Activated CD4-positive, alpha-beta T cell treated with anti-CD3 and anti-CD28 coated beads, Interleukin-2, amount 50 U/mL, for 16 hours (primary cell): ENCODE measurements at places on chromosomes 6 and 20.

GRCh38 chr6:140538926-140539325 lies 1164.5 kb upstream of the CITED2 start:
- no peak for DNase-seq

- peak; percentile 32 for DNase-seq
Observed at GRCh38 chr6:11585426-11586016, 48.0 kb downstream of the TMEM170B start.

GRCh38 chr20:10556519-10557083 lies 117.2 kb downstream of the JAG1 start:
- no peak for DNase-seq

DNA sequence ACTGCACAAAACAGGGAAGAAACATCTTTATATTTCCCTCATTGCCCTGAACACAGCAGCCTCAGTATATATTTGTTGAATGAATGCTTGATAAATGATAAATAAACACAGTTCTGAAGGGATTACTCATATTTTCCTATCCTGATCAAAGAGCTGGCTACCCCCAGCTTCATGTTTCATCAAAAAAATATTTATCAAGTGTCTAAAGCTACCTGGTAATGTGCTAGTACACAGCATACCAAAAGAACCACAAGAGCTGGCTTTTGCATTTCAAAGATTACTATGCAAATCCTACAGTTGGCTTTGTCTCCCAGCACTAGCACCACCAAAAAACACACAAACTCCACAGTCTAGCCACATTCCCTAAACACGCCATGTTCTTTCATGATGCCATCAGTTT lies 130.0 kb downstream of the BTBD9 start:
- DNase-seq, result no peak

DNA sequence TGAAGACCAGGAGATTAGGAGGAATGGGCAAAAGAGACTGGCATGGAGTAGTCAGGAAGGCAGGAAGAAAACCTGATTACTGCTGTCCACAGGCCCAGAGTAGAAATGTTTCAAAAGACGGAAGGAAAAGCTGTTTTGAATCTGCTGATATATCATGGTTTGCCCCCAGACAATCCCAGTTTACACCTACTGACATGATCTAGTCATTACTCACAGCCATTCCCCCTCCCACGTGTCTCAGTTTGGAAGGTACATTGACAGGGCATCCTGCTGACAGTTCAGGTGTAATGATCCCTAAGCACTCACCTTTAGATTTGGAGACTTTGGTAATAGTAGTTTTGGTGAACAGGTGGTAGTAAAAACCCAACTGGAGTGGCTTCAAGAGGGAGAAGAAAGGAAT lies 9.8 kb upstream of the TXNDC5 start:
- DNase-seq, result no peak

DNA sequence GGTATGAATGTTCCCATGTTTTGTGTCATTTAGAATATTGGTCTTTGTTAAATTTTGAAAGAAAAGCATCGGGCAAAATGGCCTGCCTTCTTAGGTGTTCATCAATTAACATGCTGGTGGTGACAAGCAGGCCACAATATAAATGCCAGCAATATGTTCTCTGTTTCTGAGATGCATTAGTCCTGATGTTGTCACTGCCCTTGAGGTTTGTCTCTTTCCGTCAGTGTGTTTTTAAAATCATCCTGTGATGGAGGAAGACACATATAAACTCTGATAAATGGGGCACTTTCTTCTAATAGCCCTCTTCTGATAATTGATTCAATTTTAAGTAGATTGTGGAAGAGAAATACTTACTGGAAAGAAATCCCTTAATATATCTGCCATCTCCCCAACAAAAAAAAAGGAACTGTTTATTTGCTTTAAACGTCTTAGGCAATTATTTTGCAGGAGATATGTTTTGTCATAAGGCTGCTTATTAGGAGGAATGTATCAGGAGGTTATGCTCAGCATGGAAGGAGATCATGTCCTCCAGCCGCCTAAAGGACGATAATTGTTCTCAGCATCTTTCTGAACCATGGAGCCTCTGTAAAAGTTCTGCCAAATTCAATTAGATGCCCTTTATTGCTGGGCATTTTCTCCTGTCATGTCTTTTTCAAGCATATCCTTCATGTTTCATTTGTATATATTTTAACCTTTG lies 134.1 kb downstream of the COL9A1 start:
- no peak for DNase-seq

DNA sequence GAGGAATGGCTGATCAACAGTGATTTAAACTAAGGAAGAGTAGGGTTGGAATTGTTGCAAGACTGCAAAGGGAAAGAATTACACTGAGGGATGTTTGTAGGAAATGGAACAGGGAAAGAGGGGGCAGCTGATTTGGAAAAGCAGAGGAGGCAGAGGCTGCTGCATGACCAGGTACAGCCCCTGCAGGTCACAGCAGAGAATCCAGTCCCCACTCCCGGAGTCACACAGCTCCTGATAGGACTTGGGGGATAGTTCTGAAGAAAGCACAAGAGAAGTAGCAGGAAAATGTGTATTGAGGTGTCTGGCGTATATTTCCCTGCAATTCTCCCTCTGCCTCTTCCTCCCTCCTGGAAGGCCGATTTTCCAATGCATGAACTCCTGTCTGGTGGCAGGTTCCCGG lies 92.5 kb upstream of the PDE10A start:
- DNase-seq, result no peak

GRCh38 chr6:84641076-84641475 lies 123.3 kb downstream of the TBX18 start:
- no peak for DNase-seq
